Fibroblast of lung (primary cell): ENCODE measurements at places on chromosomes 6 and 20.
A peak's percentile ranks its signal among the peaks of the same experiment; 100 is the strongest.

GRCh38 chr20:4113615-4114603 lies 98.6 kb upstream of the RNF24 start:
- DNase-seq = no peak

- no peak for DNase-seq
Observed at GRCh38 chr6:139643986-139644385, 269.5 kb upstream of the CITED2 start.

DNA sequence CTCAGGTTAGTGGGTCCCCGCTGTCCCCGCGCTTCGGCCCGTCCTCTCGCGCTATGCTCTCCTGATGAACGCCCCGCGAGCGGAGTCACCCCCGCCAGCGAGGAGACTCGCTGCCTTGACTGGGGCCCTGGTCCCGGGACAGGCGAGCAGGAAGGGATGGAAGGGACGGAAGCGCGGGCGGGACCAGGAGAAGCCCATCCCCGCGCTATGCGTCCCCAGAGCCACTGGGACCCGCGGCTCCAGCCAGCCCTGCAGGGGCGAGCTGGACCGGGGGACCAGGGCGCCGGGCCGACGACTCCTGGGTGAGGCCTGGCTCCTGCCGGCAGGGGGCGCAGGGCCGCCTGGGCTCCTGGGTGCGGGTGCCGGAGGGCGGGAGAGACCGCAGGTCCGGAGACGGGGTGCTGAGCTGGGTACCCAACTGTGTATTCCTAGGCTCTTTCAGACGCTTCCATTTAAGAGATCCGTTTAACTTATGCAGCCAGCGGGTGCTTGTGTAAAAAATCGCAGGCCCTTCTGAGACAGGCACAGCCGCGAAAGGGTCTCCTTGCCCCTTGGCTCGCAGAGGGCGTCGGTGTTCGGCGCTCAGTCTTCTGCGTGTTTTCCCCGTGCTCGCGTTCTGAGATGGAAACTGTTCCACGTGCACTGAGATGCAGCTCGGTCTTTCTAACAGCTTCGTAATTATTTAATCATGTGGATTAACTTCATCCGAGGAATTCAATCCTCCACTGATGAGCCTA lies 580 bp upstream of the SYCP2 start:
- DNase-seq = peak; percentile 59

DNA sequence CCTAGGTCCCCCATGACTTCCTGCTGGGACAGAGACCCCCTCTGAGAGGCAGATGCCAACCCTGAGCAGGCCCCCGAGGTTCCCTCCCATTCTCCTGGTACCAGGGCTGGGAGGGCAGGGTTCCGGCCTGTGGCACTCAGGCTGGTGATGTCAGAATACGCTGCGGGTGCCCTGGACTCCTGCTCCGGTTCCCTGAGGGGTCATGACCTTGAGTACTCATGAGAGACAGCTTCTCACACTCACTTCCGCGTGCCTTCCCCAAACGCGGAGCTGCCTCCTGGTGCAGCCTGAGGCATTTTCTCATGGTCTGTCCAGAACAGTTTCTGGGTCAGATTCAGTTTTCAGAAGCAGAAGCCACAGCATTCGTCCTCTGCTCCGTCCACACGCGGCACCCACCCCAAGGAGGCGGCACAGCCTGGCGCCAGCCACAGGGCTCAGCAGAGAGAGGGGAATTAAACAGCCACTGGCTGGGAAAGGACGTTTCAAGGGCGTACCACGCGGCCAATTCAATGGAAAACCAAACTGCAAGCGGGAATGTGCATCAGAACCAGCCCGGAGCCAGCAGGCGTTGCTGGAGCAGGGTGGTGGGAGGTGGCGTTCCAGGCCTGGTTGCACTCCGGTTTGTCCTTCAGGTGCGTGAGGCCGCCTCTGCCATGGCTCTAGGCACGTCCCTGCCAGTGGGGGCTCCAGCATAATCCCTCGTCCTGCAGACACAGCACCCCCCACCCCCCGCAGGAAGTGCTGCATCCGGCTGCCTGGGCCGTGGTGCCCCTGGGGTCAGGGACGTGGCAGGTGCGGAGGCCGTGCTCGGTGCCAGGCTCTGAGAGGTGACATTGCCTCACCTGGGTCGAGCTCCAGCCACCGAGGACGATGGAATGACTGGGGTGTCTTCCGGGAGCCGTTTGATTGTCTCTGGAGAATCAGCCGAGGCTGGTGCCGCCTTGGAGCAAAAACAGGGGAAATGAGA lies 58.3 kb upstream of the BHLHE23 start:
- DNase-seq = no peak

- DNase-seq = no peak
Observed at GRCh38 chr20:23662276-23662870, 24.6 kb upstream of the CST3 start.
